Activated CD8-positive, alpha-beta memory T cell treated with anti-CD3 and anti-CD28 coated beads, Interleukin-2, amount 10 ng/mL, durations not matched to agents 7 days and 5 days (primary cell): ENCODE measurements at places on chromosomes 5 and 9. TPM values are rescaled to one million over a fixed set of nuclear protein-coding genes. Genes with fewer than 3 reads are reported as not detected.

Gene MARCHF3
- 0.73 TPM for total RNA-seq

- no peak within 1 kb of the TSS for H3K27ac ChIP-seq
- H3K4me1 ChIP-seq, result no peaks in the 10 kb centered on the region
- no peak for DNase-seq
- peaks cover 54% of the 10 kb centered on the region for H3K27me3 ChIP-seq
- H3K36me3 ChIP-seq, result peaks cover 3% of the 10 kb centered on the region
- H3K4me3 ChIP-seq, result no peak within 1 kb of the TSS
These were observed at the start of gene PCDHGA2 for GRCh38 chr5:141338538-141339306. PCDHGA2 (plus strand) TSS chr5:141338760.

GRCh38 chr9:131801810-131802209, 61.9 kb upstream of the RAPGEF1 start:
- no peak overlapping the region for H3K27ac ChIP-seq
- peaks cover 21% of the 10 kb centered on the region for H3K27me3 ChIP-seq
- no peaks in the 10 kb centered on the region for H3K36me3 ChIP-seq
- H3K4me1 ChIP-seq, result no peaks in the 10 kb centered on the region

DNA sequence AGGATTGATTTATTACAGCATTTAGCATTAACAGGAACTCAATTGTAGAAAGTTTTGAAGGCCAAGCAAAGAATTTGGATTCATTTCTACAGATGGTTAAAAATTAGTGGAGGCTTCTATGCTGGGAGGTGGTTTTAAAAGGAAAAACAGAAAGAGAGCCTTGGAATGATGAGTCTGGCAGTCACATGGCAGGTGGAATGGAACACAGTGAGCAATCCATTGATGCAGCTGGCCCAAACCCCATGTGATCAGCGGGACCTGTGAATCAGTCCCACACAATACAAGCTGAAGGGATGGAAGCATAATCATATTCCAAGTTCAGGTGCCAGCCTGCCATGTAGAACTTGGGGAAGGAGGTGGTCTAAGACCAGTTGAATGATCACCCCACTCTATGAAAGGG, 147.9 kb downstream of the PIP5K1B start:
- no peak overlapping the region for H3K4me3 ChIP-seq
- no peak for DNase-seq
- H3K36me3 ChIP-seq, result no peaks in the 10 kb centered on the region
- H3K27me3 ChIP-seq, result peaks cover 30% of the 10 kb centered on the region
- no peaks in the 10 kb centered on the region for H3K4me1 ChIP-seq

DNA sequence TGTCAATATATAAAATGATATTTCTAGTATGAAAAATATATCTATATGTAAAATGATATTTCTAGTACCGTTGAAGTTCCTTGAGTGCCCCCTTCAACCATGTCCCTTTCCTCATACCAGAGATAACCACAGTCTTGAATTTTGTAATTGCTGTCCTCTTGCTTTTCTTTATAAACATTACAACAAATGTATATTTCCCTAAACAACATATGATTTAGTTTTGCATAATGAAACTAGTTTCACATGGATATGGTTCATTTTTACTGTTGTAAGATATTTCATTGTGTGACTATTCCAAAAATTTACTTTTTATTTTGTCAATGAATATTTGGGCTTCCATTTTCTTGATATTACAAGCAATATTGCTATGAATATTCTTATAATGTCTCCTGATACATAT, 14.0 kb downstream of the NLN start:
- DNase-seq, result no peak
- H3K36me3 ChIP-seq, result peaks cover 7% of the 10 kb centered on the region
- no peaks in the 10 kb centered on the region for H3K27me3 ChIP-seq
- peaks cover 10% of the 10 kb centered on the region for H3K4me1 ChIP-seq
- no peak overlapping the region for H3K4me3 ChIP-seq

Gene AOPEP
- 13.7 TPM for total RNA-seq

DNA sequence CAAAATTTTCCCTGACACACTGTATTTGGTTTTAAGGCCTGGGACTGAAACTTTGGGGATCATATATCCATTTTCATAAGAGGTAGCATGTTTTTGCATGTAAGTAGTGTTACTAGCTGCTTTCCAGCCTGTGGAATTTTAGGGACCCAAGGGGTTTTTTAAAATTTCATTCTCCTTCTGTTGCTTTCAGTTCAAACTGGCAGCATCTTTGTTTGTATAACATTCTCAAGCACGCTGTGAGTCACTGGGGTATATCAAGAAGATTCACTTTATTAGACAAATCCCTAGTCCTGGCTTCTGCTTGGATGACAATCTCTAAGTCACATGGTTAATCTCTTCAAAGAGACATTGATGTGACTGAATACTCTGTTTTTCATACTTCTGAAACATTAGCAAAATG, 479.0 kb downstream of the CYLC2 start:
- no peak overlapping the region for H3K27ac ChIP-seq
- DNase-seq, result no peak
- no peaks in the 10 kb centered on the region for H3K36me3 ChIP-seq
- H3K4me1 ChIP-seq, result no peaks in the 10 kb centered on the region

GRCh38 chr5:16805486-16805885, 130.6 kb downstream of the MYO10 start:
- DNase-seq, result no peak
- no peak overlapping the region for H3K27ac ChIP-seq
- no peaks in the 10 kb centered on the region for H3K36me3 ChIP-seq
- H3K4me1 ChIP-seq, result no peaks in the 10 kb centered on the region
- no peak overlapping the region for H3K4me3 ChIP-seq
- peaks cover 2% of the 10 kb centered on the region for H3K27me3 ChIP-seq

- no peaks in the 10 kb centered on the region for H3K36me3 ChIP-seq
- no peaks in the 10 kb centered on the region for H3K4me1 ChIP-seq
- no peak for DNase-seq
These were observed 192.6 kb upstream of the PRDM9 start for GRCh38 chr5:23314827-23315226.

Gene BTNL3
- not detected for total RNA-seq

- H3K27ac ChIP-seq, result no peak overlapping the region
- DNase-seq, result no peak
- no peaks in the 10 kb centered on the region for H3K27me3 ChIP-seq
- peaks cover 18% of the 10 kb centered on the region for H3K4me1 ChIP-seq
- H3K4me3 ChIP-seq, result no peak overlapping the region
These were observed 29.8 kb upstream of the BNIP1 start for GRCh38 chr5:173114536-173114935.

GRCh38 chr5:88085462-88085861, 183.2 kb downstream of the TMEM161B start:
- DNase-seq, result no peak
- no peaks in the 10 kb centered on the region for H3K4me1 ChIP-seq
- H3K27ac ChIP-seq, result no peak overlapping the region
- H3K36me3 ChIP-seq, result no peaks in the 10 kb centered on the region

Gene STPG3
- not detected for total RNA-seq
